ENCODE measurements at places on chromosomes 2 and 18.

- DNase-seq = no peak
Observed at GRCh38 chr18:63377275-63377980, 10.4 kb upstream of the KDSR start.

DNA sequence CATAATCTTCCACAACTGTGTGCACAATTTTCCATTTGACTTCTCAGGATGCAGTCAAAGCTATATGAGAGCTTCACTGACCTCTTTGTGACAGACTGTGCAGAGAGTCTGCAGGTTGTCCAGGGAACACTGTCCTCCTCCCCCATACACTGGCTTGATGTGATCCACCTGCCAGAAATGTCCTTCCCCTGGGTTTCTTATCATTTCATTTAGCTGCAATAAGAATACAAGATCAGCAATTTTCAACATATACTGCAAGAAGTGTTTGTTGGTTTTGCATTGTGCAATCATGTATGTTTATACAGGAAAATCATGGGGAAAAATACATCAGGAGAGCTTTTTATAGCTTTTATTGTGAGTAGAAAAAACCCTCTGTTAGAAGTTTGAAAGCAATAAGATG, 150.7 kb downstream of the RAB3GAP1 start:
- no peak for DNase-seq

- no peak for DNase-seq
Observed at GRCh38 chr2:241489733-241490680, 18.4 kb downstream of the STK25 start.

DNA sequence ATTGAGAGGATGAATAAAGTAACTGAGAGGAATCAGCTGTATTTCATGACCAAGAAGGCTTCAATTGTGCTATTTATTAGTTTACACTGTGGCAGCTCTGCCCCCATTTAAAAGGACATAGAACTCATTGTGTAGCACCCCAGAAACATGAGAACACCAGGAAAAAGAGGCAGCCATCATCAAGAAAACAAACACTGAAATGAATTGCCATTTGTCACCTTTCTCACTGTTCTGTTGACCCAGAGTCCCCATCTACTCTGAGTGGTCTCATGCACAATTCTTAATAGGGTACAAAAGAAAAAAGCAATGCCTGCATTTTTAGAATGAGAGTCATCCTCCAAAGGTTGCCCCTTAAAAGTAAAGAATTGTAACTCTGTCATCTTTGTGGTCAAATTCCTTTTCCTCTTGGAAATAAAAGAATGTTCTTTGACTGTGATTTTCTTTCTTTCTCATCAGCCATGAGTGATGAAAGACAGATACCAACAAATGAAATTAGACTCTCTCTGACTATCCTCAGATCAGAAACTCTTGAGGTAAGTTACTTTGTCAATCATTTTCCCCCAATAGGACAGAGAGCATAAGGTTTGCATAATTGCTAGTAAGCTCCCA, 1941.9 kb upstream of the PIK3C3 start:
- no peak for DNase-seq

DNA sequence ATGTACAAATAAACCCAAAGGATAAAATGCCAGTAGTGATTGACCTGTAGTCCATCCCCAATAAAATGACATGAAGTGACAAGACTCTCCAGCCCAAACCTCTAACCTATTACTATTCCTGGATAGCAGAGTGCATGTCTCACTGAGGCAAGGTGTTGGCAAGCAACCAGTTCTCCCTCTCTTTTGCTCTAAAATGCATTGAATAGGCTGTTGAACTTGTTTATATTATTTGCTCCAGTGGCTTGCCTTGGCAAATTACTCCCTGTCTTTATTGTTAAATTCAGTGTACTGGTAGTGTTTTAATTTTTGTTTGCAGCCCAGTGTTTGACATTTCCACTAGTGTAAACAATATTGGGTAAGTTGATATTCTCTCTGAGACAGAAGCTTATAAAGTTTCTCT, 70.5 kb downstream of the CSRNP3 start:
- DNase-seq = no peak

- DNase-seq = no peak
Observed at GRCh38 chr2:171754254-171754939, 67.1 kb downstream of the DYNC1I2 start.

DNA sequence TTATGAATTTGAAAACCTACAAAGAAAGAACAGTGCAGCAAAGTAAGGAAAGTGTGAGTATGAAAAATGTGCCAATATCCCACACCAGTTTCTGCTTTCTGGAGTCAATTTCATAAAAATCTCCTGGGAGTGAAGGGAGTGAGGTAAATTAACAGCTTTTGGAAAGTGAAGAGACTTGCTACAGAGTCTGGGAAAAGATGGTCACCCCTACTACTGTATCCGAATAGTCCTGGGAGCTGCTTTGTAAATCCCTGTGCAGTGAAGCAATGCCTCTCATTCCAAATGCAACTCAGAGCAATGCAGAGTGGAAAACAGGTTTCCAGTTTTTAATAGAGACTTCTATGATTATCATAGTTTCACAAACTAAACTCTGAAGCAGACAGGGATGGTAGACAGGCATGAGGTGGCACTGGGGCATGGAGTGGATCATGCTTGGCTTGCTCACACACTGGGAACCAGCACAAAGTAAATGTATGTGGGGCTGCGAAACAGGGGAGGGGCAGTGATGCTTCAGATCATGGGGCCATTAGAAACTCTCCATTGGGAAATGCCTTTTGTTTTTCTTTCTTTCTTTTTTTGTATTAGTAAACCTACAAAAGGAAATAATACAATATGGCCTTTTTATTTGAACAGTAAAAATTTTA, 10.6 kb downstream of the COL5A2 start:
- DNase-seq = no peak

Data from renal cortex interstitium (tissue), 15 donors.